ENCODE measurements at places on chromosomes 5 and 9.

GRCh38 chr9:74321396-74321795 lies 175.7 kb upstream of the RORB start:
- DNase-seq = no peak

GRCh38 chr5:101009758-101010519 lies 106.9 kb upstream of the ST8SIA4 start:
- no peak for DNase-seq

DNA sequence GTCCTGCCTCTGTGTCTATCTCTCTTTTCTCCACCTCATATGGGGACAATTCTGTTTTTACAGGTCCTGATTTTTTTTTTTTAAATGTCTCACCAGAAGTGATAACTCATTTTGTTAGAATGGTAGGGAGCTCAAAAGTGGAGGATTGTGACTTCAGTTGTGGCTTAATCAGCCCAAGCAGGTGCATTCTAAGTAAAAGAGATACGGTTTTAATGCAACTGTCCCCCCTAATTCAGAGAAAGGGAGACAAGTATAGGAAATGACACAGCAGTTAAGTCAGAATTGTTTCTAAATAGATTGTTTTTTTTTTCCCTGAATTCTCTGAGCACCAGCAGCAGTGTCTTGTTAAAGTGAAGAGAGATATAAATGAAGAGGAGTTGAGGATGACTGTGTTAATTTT lies 24.5 kb downstream of the MAST4 start:
- no peak for DNase-seq

DNA sequence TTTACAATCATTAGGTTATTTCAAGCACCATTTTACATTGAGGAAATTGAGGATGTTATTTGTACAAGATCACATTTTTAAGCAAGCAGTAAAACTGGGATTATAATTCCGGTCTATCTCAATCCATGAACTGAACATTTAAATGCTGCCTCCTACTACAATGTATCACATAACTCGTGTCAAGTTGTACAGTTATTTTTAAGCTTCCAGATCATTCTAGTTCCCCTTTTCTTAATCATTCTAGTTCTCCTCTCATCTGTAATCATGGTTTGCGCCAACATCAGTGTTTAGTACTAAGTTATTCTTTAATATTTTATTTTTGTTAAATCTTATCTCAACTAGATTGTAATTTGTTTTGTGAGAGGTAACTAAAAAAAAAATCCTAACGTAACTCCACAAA lies 2.4 kb upstream of the UHRF2 start:
- no peak for DNase-seq

GRCh38 chr9:124126648-124127646 lies 115.4 kb downstream of the LHX2 start:
- peak; percentile 16 for DNase-seq
